ENCODE measurements at places on chromosomes 12 and 14.

- DNase-seq = no peak
Observed at GRCh38 chr14:73277376-73277775, 40.1 kb downstream of the PAPLN start.

DNA sequence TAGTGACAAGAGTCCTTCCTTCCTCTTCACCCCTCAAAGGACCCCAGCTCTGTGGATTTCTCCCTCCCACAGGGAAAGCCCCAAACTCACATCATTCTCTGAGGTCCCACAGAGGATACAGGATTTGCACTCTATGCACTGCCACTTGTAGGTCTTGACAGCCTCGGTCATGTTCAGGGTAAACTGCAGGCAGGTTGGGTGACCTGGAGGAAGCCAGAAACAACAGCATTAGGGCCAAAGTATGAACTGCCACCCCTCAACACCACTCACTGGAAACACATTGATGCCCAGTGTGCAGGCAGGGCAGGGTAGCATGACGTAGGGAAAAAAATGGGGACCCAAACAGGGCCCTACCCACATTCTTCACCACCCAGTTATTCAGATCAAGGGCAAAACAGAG is 264.4 kb downstream of the DPF3 start:
- DNase-seq = no peak

DNA sequence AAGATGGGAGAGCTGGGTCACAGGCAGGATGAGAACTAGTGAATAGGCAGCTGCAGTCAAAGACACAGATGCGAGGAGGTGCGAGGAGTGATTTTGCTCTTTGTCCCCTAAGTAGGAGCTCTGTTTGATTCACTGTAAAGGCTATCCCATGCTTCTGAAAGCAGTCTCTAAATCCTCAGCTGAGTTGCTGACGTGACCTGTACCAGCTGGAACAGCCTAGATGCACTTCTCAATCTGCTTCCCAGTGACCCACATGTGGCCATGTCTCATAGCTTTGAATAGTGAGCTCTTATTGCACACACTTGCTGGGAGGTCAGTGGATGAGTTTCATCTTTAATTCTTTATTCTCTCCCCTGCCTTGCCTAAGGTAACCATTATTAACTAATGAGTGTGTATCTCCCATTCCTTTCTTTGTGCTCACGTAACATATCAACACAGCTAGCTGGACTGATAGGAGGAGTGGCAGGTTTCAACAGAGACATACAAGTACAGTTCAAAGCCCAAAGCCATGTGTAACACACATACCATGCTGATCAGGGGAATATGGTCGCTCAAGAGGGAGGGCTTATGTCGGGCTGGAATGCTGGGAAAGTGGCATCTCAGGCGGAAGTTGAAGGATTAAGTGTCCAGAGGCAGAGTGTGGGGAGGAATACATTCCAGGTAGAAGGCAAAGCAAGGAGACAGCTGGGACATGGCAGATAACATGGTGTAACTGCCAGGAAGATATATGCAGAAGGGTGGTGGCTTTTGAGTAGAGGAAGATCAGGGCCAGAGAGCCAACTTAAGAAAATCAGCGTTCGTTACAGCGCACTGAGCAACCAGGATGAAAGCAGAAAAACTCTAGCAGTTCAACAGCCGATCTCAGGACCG is 15.4 kb upstream of the YY1 start:
- DNase-seq = no peak

- no peak for DNase-seq
Observed at GRCh38 chr12:57631566-57632072, 1.4 kb downstream of the B4GALNT1 start.

GRCh38 chr12:52837781-52838608 is 3.9 kb upstream of the KRT79 start:
- DNase-seq = no peak

DNA sequence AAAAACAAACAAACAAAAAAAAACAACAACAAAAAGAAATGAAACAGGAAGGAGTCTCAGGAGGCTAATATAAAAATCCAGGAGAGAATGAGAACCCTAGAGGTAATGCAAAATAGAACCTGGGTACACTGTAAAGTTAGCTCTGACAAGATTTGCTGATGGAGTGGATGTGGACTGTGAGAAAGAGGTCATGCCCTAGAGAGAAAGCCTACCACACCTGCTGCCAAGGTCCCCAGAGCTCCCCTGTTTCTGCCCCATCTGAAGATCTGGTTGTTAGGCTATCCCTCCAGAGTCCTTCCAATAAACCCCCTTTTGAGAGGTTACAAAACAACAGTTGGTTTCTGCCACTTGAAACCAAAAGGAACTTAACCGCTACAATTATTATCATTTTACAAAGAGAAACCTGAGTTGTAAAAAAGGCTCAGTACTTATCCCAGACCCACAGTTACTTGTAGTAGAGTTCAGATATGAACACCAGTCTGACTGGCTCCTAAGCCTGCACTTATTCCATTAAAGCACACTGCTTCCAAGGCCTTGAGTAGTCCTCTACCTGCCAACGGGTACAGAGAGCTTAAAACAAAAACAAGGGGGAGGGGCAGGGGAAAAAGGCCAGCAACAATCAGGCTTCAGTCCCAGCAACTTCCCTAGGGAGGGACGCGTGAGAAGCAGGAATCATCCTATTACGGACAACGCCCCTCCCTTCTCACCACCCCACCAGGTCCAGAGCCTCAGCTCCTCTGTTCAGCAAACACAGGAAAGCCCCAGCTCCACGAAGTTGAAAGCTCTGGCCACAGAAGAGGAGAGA is 27.7 kb downstream of the PPP1R13B start:
- DNase-seq = peak; percentile 85

GRCh38 chr12:89791286-89791685 is 82.6 kb upstream of the ATP2B1 start:
- DNase-seq = no peak

DNA sequence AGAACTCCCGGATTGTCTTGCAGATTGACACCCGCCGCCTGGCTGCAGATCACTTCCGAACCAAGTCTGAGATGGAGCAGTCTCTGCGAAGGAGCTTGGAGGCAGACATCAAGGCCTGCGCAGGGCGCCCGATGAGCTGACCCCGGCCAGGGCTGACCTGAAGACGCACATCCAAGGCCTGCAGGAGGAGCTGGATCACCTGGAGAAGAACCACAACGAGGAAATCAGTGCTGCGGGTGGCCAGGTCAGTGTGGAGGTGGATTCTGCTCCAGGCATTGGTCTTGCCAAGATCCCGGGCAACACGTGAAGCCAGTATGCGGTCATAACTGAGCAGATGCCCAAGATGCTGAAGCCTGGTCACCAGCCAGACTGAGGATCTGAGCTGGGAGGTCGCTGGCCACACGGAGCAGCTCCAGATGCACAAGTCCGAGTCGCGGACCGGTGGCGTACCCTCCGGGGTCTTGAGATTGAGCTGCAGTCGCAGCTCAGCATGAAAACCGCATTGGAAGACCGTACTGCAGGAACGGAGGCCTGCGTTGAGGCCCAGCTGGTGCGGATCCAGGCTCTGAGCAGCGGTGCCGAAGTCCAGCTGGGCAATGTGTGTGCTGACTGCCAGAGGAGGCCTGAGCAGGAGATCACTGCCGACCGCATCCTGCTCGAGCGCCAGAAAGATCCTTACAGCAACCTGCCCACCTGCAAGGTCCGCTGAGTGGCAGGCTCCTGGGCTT is 12.4 kb upstream of the A2M start:
- no peak for DNase-seq

GRCh38 chr14:58280954-58281787 is 17.2 kb upstream of the ARID4A start:
- DNase-seq = peak; percentile 59

DNA sequence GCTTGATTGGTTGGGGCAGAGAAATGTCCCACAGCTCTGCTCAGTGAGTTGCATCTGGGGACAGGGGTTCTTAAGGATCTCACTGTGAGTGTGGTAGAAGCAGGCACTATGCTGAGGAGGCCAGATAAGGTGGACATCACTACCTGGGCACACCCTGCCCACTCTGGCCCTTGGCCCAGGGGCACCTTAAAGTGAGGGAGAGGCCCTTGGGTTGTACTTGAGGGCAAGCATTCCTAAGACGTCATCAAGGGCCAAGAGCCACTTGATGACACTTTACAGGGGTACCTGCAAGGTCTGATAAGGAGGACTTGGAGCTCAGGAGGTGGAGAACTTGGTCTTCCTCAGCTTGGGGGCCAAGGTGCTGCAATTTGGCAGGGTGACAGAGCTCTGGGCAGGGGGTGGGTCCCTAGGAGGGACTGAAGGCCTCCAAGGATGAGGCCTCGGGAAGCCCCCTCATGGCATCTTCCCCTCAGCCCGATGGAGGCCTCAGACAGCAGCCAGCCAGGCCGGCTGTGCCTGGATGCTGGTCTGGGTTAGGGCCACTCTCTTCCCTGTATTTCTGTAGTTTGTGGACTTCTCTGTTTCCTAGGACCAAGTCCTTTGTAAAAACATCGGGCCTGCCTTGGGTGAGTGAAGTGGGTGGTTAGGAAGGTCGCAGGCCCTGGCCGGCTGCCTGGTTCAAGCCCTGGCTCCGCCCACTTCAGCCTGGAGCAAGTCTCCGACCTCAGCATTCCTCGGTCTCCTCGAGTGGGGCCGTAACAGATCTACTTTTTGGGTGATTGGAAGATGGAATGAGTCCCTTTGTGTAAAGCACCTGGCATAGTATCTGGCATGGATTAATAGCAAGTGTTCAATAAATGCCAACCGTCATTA is 24.8 kb downstream of the GPR68 start:
- DNase-seq = no peak

- DNase-seq = no peak
Observed at GRCh38 chr14:74852922-74853530, 22.9 kb downstream of the PROX2 start.

GRCh38 chr12:44584625-44585024 is 291.5 kb downstream of the NELL2 start:
- no peak for DNase-seq

DNA sequence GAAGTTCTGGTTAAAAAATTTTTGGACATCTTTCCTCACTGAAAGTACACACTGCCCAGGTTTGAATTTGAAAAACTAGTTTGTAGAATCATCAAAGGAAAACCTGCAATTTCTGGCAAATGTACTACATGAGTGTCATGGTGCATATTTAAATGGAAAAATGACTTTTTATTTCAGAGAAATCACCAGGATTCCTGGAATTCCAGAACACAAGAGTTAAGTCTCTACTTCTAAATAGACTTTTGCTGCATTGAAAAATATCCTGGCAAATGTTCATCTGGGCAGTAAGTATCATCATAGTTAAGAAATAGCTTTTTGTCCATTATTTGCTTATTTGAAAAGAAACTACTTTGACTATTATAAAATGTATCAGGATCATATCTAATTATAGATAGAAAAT is 275.1 kb downstream of the PRKD1 start:
- no peak for DNase-seq

- DNase-seq = no peak
Observed at GRCh38 chr12:14854586-14855183, 11.4 kb upstream of the ART4 start.

- no peak for DNase-seq
Observed at GRCh38 chr12:56358836-56359532, 923 bp downstream of the STAT2 start.

- no peak for DNase-seq
Observed at GRCh38 chr14:101737414-101738339, 23.8 kb upstream of the PPP2R5C start.

DNA sequence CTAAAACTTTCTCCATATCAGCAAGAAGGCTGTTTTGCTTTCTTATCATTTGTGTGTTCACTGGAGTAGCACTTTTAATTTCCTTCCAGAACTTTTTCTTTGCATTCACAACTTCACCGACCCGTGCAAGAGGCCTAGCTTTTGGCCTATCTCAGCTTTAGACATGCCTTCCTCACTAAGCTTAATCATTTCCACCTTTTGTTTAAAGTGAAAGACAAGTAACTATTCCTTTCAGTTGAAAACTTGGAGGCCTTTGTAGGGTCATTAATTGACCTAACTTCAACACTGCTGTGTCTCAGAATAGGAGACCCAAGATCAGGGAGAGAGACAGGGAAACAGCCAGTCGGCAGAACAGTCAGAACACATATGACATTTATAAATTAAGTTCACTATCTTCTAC is 39.3 kb downstream of the BBS10 start:
- DNase-seq = no peak

DNA sequence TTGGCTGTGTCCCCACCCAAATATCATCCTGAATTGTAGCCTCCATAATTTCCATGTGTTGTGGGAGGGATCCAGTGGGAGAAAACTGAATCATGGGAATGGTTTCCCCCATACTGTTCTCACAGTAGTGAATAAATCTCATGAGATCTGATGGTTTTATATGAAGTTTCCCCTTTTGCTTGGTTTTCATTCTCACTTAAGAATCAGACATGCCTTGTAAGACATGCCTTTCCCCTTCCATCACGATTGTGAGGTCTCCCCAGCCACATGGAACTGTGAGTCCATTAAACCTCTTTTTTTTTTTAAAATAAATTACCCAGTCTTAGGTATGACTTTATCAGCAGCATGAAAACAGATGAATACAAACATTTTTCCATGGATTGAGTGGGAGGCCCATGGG is 652.9 kb downstream of the ETNK1 start:
- DNase-seq = no peak

GRCh38 chr12:96766232-96766631 is 140.8 kb upstream of the NEDD1 start:
- no peak for DNase-seq

DNA sequence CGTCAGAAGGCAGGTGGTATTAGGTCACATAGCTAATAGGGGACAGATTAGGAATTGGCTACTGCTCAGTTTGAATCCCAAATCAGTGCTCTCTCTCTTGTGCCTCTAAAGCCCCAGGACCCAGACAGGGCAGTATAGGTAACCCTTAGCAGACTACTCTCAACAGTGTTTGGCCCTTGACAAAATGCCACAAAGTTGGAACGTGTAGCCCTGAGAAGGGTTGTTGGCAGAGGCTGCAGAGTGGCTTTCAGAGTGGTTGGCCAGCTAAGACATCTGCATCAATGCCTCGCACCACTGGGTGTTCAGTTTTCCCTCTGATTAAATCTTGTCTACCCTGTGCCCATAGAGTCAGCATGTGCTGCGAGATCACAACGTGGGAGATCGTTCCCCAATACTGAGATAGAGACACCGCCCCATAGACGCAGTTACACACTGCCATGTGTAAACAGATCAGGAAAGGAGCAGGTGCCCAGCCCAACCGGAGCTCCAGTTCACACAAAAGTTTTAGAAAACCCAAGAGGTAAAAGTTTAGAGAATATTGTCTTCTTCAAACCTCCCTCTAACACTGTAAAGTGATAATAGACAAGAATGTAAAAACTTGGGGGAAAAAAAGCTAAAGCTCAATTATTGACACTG is 48.3 kb downstream of the EML1 start:
- DNase-seq = no peak
